Stimulated activated CD8-positive, alpha-beta memory T cell treated with anti-CD3 and anti-CD28 coated beads, Interleukin-15, amount 100 ng/mL, for 4 hours (primary cell): ENCODE measurements at places on chromosomes 6 and 20.

- no peak for DNase-seq
Observed at GRCh38 chr6:27332692-27333641, 20.9 kb upstream of the POM121L2 start.

DNA sequence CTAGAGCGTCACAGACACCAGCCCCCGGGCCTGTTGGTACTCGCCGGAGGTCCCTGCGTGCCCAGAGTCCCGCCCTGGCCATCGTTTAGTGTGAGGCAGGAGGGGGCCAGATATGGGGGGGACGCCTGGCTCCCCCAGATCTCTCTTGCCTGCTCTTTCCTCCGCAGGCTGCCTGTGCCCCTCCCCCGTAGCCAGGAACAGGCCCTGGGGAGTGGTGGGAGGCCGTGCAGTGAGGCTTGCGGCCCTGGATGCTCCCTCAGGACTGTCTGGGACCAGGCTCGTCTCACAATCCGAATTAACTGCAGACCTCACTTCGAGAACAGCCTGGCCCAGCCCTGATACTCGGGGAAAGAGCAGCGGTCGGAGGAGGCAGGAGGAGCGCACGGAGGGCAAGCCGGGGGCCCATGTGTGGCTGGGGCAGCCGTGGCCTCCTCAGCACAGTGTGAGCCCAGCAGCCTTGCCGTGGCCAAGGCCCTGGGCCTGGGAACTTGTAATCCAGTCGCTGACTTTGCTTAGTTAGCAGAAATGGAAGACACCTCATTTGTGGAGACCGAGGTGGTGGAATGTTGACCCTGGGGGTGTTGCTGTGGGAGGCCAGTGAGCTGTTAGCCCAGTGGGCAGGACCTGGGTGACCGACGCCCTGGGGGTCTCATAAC is 28.7 kb downstream of the FRMD1 start:
- no peak for DNase-seq

DNA sequence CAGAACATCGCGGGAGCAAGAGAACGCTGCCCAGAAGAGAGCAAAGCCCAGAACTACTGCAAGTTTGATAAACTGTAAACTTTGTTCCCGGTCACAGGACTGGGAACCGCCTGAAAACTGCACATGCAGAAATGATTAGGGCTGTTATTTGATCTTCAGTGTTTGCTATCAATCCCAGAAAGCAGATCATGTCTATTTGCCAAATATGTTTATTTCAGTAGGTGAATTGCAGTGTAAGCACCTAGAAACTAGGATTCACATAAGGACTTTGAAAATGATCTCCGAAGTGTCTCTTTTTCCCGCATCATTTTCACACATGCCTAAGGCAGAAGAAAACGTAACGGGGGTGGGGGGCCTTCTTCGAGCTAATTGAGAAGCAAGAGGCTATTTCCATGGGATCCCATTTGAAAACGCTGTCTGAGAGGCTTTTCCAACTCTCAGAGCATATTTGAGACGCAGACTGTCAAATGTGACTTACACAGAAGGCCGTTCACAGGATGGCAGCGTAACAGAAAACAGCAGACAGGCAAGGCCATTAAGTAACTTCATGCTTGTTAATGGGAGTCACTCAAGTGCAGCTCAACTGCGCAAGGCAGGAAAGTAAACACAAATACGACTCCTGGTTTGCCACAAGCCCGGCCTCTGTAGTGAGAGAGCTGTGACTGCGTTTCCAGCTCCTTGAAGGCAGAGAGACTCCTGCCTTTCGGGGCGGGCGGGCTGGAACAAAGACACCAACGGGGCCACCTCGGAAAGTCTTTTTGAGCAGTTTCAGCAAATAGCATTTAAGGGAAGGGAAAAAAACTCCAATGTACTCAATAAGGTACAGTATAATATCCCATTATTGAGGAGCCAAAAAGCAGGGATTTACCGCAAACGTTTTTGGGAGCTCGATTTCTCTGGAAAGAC is 144.7 kb upstream of the ZNF217 start:
- no peak for DNase-seq

DNA sequence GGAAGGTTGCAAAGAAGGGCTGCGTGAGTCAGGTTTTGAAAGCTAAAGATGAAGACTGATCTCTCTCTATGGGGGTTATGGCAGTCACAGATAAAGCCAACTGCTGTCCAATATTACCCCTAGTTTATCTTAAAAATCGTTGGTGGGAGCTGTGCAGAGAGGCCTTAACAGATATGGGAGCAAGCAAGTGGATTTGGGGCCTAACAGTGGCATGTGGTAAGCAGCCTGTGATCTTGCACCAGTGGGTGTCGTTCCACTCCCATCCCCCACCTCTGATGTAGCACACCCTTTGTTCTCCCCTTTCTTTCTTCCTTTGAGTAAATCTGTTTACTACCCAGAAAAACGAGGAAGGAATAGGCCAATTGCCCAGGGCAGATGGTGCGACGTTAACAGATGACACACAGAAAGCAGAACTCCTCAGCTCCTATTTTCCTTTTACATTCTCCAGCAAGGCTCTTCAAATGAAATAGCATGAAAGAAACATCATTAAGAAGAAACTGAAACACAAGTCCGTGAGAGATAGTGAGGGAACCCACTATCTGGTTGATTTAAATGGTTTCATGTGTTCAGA is 274.1 kb upstream of the CITED2 start:
- DNase-seq, result no peak

DNA sequence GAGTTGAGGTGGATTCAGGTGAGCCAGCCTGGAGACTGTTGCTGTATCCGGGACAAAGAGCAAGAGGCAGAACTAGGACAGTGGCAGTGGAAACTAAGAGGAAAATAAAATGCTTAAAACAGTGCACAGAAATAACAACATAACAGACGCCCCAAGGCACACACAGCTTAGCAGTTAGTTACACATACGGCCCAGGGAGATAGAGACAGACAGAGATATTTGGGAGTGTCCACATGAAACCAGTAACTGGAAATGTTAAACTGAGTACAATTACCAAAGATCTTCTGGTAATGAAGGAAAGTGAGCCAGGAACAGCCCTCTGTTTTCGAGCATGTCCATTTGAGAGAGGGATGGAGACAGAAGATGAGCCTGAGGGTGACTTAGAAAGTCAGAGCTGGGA is 237.5 kb upstream of the QKI start:
- no peak for DNase-seq

GRCh38 chr6:137776786-137777686 is 90.0 kb upstream of the TNFAIP3 start:
- no peak for DNase-seq

GRCh38 chr6:102387326-102388033 is 994.0 kb downstream of the GRIK2 start:
- no peak for DNase-seq

GRCh38 chr20:37935435-37935834 is 32.5 kb downstream of the VSTM2L start:
- DNase-seq, result no peak

DNA sequence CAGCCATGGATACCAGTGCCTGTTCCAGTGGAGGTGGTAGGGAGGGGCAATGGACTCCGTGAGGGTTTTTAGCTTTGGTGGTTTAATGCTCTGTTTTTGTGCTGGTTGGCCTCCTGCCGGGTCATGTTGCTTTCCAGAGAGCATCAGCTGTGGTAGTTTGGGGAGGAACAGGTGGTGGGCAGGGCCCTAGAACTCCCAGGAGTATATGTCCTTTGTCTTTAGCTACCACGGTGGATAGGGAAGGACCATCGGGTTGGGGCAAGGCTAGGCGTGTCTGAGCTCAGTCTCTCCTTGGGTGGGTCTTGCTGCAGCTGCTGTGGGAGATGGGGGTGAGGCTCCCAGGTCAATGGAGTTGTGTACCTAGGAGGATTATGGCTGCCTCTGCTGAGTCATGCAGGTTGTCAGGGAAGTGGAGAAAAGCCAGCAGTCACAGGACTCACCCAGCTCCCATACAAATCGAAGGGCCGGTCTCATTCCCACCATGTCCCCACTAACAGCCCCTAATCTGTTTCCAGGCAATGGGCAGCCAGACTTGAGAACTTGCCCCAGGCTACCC is 38.9 kb downstream of the MRAP2 start:
- no peak for DNase-seq

GRCh38 chr20:7798176-7798575 is 142.1 kb downstream of the HAO1 start:
- no peak for DNase-seq

- no peak for DNase-seq
Observed at GRCh38 chr6:161108916-161109315, 117.3 kb downstream of the MAP3K4 start.

DNA sequence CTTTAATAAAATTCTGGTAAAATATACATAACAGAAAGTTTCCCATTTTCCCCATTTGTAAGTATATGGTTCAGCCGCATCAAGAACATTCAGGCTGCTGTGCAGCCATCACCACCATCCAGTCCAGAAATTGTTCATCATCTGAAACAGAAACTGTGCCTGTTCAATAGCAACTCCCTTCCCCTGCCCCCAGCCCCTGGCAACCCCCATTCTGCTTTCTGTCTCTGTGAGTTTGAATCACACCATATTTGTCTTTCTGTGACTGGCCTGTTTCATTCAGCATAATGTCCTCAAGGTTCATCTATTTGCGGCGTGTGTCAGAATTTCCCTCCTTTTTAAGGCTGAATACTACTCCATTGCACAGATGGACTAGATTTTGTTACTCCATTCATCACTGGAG is 19.1 kb downstream of the VSTM2L start:
- DNase-seq, result no peak
